ENCODE measurements at places on chromosomes 4 and X. TPM values are rescaled to one million over a fixed set of nuclear protein-coding genes. Genes with fewer than 3 reads are reported as not detected.
A peak's percentile ranks its signal among the peaks of the same experiment; 100 is the strongest.

- H3K4me1 ChIP-seq: no peaks in the 10 kb centered on the region
- no peaks in the 10 kb centered on the region for H3K36me3 ChIP-seq
- H3K4me3 ChIP-seq: no peak overlapping the region
- DNase-seq: no peak
- H3K27me3 ChIP-seq: peaks cover 2% of the 10 kb centered on the region
- no peak overlapping the region for H3K27ac ChIP-seq
These were observed 136.4 kb downstream of the ADGRL3 start for GRCh38 chr4:61336488-61336887.

The IRS4 gene
- 5.3 TPM for total RNA-seq

GRCh38 chr4:84563002-84563401 lies 19.9 kb upstream of the CDS1 start:
- no peak for DNase-seq
- H3K4me3 ChIP-seq: no peak overlapping the region
- no peaks in the 10 kb centered on the region for H3K4me1 ChIP-seq
- no peak overlapping the region for H3K27ac ChIP-seq
- no peaks in the 10 kb centered on the region for H3K27me3 ChIP-seq
- no peaks in the 10 kb centered on the region for H3K36me3 ChIP-seq

The PSAPL1 gene
- total RNA-seq: not detected

The FGG gene
- not detected for total RNA-seq

The EGFL6 gene
- not detected for total RNA-seq

GRCh38 chr4:5809216-5809776 lies 83.6 kb downstream of the CRMP1 start:
- peaks cover 9% of the 10 kb centered on the region for H3K36me3 ChIP-seq
- no peak overlapping the region for H3K4me3 ChIP-seq
- H3K4me1 ChIP-seq: no peaks in the 10 kb centered on the region
- DNase-seq: no peak

The ADH7 gene
- not detected for total RNA-seq

DNA sequence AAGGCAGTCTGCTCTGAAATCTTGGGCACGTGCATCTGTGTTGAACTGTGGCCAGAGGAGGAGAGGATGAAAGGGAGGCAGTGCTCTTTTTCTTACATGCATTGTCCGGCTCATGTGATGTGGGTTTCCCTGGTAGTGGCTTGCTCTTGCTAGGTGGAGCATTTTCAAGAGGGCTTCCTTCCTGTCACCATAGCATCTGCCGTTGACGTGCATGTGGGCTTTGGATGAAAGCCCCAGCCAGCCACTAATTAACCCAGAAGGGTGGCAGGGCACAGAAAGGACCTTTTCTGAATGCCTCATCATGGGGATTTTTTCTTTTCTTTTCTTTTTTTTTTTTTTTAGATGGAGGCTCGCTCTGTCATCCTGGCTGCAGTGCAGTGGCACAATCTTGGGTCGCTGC lies 121.3 kb downstream of the GPR143 start:
- H3K4me3 ChIP-seq: no peak overlapping the region
- H3K27me3 ChIP-seq: no peaks in the 10 kb centered on the region
- no peaks in the 10 kb centered on the region for H3K4me1 ChIP-seq

The GLRA2 gene
- 0.37 TPM for total RNA-seq

GRCh38 chrX:155035688-155036087 lies 9.0 kb downstream of the FUNDC2 start:
- no peak for DNase-seq
- no peaks in the 10 kb centered on the region for H3K36me3 ChIP-seq
- no peak overlapping the region for H3K4me3 ChIP-seq
- no peaks in the 10 kb centered on the region for H3K4me1 ChIP-seq
- H3K27me3 ChIP-seq: no peaks in the 10 kb centered on the region

GRCh38 chrX:133849676-133850075 lies 135.7 kb downstream of the GPC3 start:
- no peak overlapping the region for H3K4me3 ChIP-seq
- H3K27me3 ChIP-seq: no peaks in the 10 kb centered on the region
- H3K4me1 ChIP-seq: no peaks in the 10 kb centered on the region
- no peak overlapping the region for H3K27ac ChIP-seq
- DNase-seq: no peak

- no peak overlapping the region for H3K27ac ChIP-seq
- no peaks in the 10 kb centered on the region for H3K27me3 ChIP-seq
- no peaks in the 10 kb centered on the region for H3K36me3 ChIP-seq
- no peak overlapping the region for H3K4me3 ChIP-seq
These were observed 411.6 kb downstream of the STIM2 start for GRCh38 chr4:27272217-27272616.

GRCh38 chr4:5463361-5463760 lies 245.0 kb downstream of the EVC2 start:
- no peaks in the 10 kb centered on the region for H3K36me3 ChIP-seq
- no peak for DNase-seq
- H3K27ac ChIP-seq: no peak overlapping the region
- no peaks in the 10 kb centered on the region for H3K4me1 ChIP-seq
- no peak overlapping the region for H3K4me3 ChIP-seq

The MAGEB18 gene
- total RNA-seq: not detected

GRCh38 chrX:39336671-39337311 lies 535.5 kb downstream of the MID1IP1 start:
- H3K4me3 ChIP-seq: no peak overlapping the region
- no peaks in the 10 kb centered on the region for H3K27me3 ChIP-seq
- H3K36me3 ChIP-seq: no peaks in the 10 kb centered on the region

DNA sequence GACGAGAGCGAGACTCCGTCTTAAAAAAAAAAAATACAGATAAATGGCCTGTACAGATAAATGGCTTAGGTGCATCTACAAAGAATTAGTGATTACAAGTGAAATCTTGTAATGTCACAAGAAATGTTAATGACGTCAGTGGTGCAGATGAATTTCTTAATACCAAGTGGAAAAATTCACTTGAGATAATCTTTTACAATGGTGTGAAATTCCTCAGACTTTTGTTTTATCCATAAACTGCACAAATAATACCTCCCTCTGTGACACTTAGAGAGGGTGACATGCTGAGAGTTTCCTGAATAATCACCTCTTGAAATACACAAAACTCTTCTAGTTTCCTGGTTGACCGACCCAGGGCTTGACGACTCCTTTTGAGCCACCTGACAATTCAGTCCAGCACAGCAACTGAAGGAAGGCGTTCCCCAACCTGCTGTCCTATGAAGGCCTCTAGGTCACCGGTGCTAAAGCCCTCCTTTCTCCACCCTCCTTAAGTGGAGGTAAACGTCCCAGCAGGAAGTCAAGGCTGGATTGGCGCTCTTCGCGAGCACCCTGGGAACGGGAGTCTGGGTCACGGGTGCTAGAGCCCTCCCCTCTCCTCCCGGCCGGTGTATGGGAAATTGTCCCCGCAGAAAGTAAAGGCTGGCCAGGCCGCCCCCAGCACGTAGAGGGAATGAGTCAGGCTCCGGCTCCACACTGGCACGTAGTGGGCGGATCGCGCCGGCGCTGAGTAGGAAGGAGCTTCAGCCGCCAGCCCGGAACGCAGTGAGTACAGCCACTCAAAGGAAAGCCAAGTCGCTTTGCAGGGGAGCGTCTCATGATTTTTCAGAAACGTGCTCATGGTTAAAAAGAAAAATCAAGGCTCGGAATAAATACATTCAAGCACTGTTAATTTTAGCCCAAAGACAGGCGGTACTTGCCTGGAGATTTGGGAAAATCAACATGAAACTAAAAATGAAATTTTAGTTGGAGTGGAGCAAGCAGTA lies at the start of gene TMEM144:
Gene TMEM144, plus strand, starts transcription at position 662 of the 983 bp plus-strand sequence. CDS start 2,182 bp downstream, outside the sequence.
- no peaks in the 10 kb centered on the region for H3K27me3 ChIP-seq
- H3K36me3 ChIP-seq: no peaks in the 10 kb centered on the region
- H3K27ac ChIP-seq: peak within 1 kb of the TSS; percentile 93
- peaks cover 2% of the 10 kb centered on the region for H3K4me1 ChIP-seq
- H3K4me3 ChIP-seq: peak within 1 kb of the TSS; percentile 37

GRCh38 chr4:26171941-26172340 lies 148.9 kb upstream of the RBPJ start:
- H3K36me3 ChIP-seq: no peaks in the 10 kb centered on the region
- H3K4me3 ChIP-seq: no peak overlapping the region
- no peaks in the 10 kb centered on the region for H3K4me1 ChIP-seq
- DNase-seq: no peak
- H3K27me3 ChIP-seq: no peaks in the 10 kb centered on the region

- no peak overlapping the region for H3K27ac ChIP-seq
- DNase-seq: no peak
- H3K4me3 ChIP-seq: no peak overlapping the region
- H3K36me3 ChIP-seq: no peaks in the 10 kb centered on the region
These were observed 147.2 kb downstream of the RPA4 start for GRCh38 chrX:97030947-97031346.

The CNGA1 gene
- not detected for total RNA-seq

- H3K27ac ChIP-seq: no peak overlapping the region
- DNase-seq: no peak
- H3K36me3 ChIP-seq: no peaks in the 10 kb centered on the region
- peaks cover 2% of the 10 kb centered on the region for H3K4me1 ChIP-seq
These were observed 114.0 kb downstream of the BCOR start for GRCh38 chrX:39983715-39984114.

The CITED1 gene
- total RNA-seq: 1.1 TPM

DNA sequence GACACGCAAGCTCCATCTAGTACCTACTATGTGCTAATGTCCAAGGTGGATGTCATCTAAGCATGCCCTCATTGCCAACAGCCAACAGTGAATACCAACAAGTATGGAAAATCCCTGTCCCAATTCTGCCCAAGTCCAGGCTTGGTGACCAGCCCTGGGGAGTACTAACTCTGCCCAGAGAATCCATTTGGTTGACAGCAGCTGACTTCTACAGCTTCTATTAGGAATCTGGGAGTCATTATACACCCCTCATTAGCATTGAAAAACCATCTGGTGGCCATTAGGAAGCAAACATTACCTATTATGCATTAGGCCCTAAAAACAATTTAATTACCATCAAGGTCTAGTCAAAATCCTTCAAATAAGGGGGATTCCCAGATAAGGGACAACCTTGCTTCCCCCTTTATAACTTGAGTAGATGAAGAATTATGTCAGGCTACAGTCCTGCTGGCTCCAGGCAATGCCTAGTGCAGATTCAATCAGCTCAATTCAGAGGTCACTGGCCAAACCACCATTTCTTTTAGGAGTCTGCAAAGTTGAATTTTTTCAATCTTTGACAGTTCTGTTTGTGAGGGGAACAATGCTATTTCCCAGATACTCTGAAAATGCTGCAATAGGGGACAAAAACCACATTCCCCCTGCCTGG lies 228.0 kb upstream of the LDB2 start:
- H3K4me3 ChIP-seq: no peak overlapping the region
- H3K27ac ChIP-seq: no peak overlapping the region
- H3K36me3 ChIP-seq: no peaks in the 10 kb centered on the region
- H3K27me3 ChIP-seq: no peaks in the 10 kb centered on the region

DNA sequence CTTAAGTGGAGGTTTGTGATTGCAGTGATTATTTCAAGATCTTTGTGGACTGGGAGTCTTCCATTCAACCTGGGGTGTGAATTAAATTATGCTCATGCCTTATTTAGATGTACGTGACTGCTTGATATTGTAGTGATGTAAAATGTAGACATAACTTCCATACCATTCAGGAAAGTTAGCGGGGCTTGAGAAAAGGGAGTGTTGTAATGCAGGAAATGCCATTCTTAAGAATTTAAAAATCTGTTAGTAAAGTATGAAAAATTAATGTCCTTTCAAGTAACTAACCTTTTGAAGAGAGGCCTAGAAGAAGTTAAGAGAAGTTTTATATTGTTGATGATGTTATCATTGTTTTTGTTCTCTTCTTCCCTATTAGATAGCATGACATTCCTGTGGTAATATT lies 318.2 kb downstream of the CCSER1 start:
- H3K36me3 ChIP-seq: no peaks in the 10 kb centered on the region
- no peaks in the 10 kb centered on the region for H3K27me3 ChIP-seq
- no peak for DNase-seq
- H3K27ac ChIP-seq: no peak overlapping the region

GRCh38 chr4:80069837-80070731 lies 2.9 kb downstream of the ANTXR2 start:
- H3K27ac ChIP-seq: no peak overlapping the region
- peak overlapping the region; percentile 93 for H3K4me3 ChIP-seq
- H3K4me1 ChIP-seq: peaks cover 4% of the 10 kb centered on the region
- H3K27me3 ChIP-seq: no peaks in the 10 kb centered on the region
- no peak for DNase-seq

DNA sequence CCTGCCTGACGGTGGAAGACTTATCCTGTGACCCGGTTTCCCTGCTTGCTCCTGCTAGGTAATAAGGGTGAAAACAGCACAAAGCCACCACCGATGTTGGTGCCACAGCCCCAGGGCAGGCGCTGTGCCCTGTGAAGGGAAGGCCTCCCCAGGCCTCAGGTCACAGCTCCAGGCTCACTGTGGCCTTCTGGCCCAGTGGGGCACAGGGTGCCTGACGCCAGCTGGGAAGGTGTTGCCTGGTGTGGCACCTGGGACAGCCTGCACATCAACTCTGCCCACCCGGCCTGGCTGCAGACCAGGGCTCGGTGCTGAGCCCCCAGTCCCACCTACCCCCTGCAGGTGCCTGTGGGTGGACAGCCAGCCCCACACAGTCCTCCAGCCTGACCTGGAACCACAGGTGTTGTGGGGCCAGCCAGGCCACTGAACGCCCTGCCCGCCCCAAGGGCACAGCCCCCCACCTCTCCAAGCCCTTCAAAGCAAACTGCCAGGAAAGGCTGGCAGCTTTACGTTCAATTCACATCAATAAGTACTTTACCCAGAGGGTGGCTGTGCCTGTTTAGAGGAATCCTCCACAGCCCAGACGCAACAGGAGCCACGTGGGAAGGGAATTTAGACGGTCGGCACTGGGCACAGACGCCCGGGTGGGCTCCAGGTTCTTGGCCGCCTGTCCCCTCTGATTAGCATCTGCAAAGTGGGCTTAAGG lies 54.3 kb downstream of the ZFYVE28 start:
- peak overlapping the region; percentile 49 for H3K4me3 ChIP-seq
- no peak for DNase-seq
- no peak overlapping the region for H3K27ac ChIP-seq
- H3K27me3 ChIP-seq: no peaks in the 10 kb centered on the region
- no peaks in the 10 kb centered on the region for H3K36me3 ChIP-seq

The HTRA3 gene
- total RNA-seq: 96.8 TPM

- H3K4me1 ChIP-seq: no peaks in the 10 kb centered on the region
- H3K27ac ChIP-seq: no peak overlapping the region
- no peak overlapping the region for H3K4me3 ChIP-seq
- no peaks in the 10 kb centered on the region for H3K36me3 ChIP-seq
- H3K27me3 ChIP-seq: no peaks in the 10 kb centered on the region
- no peak for DNase-seq
These were observed 41.6 kb downstream of the HMX1 start for GRCh38 chr4:8830056-8830455.

GRCh38 chrX:137427816-137428215 lies 138.1 kb upstream of the ZIC3 start:
- no peaks in the 10 kb centered on the region for H3K4me1 ChIP-seq
- DNase-seq: no peak
- no peak overlapping the region for H3K27ac ChIP-seq
- no peaks in the 10 kb centered on the region for H3K36me3 ChIP-seq

The DMRTC1B gene
- total RNA-seq: 3.4 TPM

The PF4V1 gene
- total RNA-seq: not detected

The ADGRG4 gene
- total RNA-seq: 0.34 TPM

DNA sequence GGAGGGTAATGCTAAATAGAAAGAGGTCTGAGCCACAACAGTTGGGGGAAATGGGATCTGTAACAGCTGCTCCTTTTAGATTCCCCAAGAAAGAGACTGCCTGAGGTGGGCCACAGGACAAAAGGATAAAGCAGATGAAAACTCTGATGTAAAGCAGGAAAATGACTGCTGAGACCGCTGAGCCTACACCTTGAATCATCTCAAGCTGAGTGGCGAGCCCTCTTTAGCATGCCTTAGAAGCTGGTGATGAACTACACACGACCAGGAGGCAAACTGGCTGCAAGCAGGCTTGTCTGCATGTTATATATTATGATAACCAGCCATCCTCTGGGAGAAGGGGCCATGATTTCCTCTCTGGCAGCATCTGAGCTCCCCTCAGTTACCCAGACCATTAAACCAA lies 88.4 kb downstream of the TTC29 start:
- DNase-seq: no peak
- no peaks in the 10 kb centered on the region for H3K4me1 ChIP-seq
- no peaks in the 10 kb centered on the region for H3K27me3 ChIP-seq
- no peak overlapping the region for H3K4me3 ChIP-seq

The TRIM75 gene
- not detected for total RNA-seq

The CSN1S1 gene
- not detected for total RNA-seq

Measured in ovary (tissue), 10 donors.